ENCODE measurements at places on chromosomes 5 and 9.

DNA sequence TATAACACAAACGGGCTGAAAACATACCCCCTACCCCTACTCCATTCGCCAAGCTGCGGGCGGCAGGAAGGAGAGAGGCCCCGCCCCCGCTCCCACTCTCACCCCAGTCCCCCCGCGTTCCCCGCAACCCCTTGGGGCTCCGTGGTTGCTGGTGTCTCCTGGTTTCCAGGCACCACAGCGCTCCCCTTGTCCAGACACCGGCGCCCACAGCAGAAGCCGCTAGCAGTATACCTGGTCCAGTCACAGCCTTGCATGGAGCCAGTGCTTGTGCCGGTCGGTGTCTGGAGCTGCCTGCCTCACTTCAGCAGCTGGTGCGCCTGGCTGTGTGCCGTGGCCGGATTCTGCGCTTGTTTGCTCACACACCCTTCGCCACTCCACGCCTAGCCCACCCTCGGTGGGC, 240.5 kb upstream of the DAB2 start:
- no peak for DNase-seq

GRCh38 chr5:173015192-173015591, 31.6 kb downstream of the ATP6V0E1 start:
- no peak for DNase-seq

DNA sequence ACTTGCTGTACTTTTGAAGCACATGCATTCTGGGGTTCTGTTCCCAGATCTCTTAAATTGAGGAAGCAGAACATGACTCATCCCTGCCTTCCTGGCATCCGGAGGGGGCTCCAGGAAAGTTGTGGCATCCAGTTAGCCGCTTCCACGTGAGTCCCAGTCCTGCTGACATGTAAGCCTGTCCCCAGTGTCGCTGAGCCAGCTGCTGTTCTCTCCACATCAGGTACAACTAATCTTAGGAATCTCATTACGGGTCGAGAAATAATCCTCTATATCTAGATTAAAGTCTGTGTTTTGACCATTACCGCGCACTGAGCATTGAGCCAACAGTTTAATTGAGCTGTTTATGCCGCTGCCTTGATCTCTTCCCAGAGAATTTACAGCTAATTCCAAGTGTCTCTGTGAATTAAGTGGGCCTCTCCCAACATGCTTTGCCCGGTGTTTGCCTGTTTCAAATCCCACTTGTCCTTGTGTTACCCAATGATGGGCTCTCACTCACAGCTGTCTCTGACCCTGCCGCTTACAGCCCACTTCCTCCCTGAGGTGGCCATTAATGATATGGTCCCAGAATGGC, 10.5 kb upstream of the SHB start:
- no peak for DNase-seq

GRCh38 chr5:15823398-15823797, 323.4 kb downstream of the FBXL7 start:
- DNase-seq: no peak

DNA sequence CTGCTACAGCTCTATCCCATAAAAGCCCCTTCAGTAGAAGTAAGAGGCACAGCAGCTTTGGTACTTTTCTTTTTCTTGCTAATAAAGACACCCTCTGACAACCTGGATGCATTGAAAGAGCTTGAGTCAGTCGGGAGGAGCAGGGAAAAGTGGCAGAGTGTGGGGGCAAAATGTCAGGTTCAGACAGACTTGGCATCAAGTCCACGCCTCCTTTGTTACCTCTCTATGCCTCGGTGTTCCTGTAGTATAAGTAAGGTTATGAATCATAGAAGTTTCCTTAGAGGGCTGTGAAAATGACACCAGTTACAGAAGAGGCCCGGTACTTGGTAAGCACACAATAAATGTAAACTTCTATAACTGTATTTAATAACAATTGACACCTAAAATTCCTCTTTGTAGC, 133.9 kb downstream of the ESM1 start:
- no peak for DNase-seq

- DNase-seq: no peak
Observed at GRCh38 chr5:81850501-81851357, 99.8 kb upstream of the SSBP2 start.

DNA sequence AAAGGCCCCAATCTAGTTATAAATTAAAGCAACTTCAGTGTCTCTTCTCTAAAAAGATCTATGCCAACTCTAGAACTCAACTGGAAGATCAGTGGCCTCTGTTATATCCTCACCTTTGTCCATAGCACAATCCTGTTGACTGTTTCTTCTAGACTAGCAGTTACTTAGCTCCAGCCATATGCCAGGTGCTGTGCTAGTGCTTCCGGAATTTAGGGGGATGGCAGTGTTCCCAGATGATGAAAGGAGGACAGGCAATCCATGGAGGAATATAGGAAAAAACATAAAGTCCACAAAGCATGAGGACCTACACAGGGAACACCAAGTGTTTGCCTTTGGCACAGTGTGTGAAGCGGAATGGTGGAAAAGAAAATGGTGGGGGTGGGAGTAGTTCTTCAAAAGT, 214.3 kb downstream of the MAPKAP1 start:
- DNase-seq: no peak

DNA sequence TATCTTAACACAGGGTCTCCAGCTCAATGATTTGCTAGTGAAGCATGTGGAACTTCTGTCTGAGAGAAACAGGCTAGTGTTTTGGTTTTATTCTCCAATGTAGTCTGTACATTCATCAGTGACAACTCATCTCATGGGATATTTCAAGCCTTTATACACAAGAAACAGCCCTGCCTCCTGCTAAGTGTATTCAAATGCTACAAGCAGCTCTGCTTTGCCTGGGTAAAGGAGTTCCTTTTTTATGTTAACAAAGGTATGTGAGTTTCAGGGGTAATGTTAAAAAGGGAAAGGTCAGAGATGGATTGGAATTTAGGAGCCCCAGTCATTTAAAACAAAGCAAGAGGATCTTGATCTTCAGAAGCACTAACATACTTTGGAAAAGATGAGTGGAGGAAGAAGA, 498.7 kb downstream of the ISL1 start:
- no peak for DNase-seq

GRCh38 chr5:156914371-156914737, 48.7 kb downstream of the TIMD4 start:
- no peak for DNase-seq

- no peak for DNase-seq
Observed at GRCh38 chr9:123003466-123003865, 30.0 kb upstream of the GPR21 start.

- DNase-seq: no peak
Observed at GRCh38 chr5:122354293-122354692, 42.3 kb downstream of the SNCAIP start.

- no peak for DNase-seq
Observed at GRCh38 chr5:16894236-16895057, 41.6 kb downstream of the MYO10 start.

- DNase-seq: no peak
Observed at GRCh38 chr5:17079562-17079961, 137.9 kb upstream of the BASP1 start.

DNA sequence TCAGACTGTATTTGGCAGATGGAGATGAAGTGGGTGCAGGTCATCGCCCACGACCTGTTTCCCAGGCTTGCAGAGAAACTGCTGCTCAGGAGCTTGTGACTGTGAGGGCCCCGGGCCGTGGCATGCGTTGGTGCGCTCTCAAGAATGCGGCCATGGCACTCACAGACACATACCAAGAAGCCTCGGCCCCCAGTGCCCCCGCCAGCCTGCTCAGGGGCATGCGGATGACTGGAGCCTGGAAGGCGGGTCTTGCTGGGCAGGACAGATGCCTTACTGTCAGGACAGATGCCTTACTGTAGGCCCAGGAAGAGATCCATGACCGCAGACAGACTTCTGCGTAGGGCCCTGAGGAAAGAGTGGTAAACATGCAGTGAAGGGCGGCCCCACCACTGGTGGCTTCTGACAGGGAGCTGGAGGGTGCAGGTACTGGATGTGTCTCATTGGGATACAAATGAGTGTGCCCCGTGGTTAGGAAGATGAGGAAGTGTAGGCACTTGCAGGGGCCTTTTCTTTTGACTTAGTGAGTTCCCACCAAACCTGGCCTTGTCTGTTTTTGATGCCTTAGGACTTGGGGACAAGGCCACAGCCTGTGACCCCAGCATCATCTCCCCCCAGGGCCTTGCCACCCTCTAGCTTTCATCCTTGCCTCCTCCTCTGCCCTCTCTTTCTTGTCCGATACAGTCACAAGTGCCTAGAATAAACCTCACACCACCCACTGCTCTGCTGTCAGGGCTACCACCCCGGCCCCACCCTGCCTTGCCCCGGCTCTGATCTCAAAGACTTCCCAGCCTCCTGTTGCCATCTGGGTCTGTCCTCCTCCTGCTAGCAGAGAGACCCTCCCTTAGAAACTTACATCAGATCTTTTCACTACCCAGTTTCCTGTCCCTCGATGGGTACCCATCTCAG, 68.8 kb upstream of the ABL1 start:
- DNase-seq: no peak

- DNase-seq: peak; percentile 16
Observed at GRCh38 chr5:8908055-8908683, 637.7 kb downstream of the SEMA5A start.

GRCh38 chr9:108086624-108087023, 597.1 kb upstream of the KLF4 start:
- no peak for DNase-seq

DNA sequence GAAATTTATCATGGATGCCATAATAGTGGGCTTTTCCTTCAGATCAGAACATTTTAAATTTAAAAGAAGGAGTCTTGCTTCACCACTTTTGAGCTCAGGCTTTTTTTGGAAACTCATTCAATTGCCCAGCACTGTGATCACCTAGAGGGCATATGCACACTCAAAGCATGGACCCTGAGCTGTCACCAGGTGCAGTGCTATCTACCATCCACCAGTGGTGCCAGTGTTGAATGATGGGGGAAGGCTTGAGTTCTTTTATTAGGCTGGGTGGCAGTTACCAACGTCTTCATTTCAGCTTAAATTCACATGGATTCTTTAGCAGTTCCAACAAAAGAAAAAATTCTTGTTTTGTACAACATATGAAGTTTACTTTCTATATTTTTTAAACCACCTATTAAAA, 164.1 kb downstream of the CFAP90 start:
- no peak for DNase-seq

GRCh38 chr9:113296796-113297558, 6.2 kb downstream of the RNF183 start:
- DNase-seq: no peak

DNA sequence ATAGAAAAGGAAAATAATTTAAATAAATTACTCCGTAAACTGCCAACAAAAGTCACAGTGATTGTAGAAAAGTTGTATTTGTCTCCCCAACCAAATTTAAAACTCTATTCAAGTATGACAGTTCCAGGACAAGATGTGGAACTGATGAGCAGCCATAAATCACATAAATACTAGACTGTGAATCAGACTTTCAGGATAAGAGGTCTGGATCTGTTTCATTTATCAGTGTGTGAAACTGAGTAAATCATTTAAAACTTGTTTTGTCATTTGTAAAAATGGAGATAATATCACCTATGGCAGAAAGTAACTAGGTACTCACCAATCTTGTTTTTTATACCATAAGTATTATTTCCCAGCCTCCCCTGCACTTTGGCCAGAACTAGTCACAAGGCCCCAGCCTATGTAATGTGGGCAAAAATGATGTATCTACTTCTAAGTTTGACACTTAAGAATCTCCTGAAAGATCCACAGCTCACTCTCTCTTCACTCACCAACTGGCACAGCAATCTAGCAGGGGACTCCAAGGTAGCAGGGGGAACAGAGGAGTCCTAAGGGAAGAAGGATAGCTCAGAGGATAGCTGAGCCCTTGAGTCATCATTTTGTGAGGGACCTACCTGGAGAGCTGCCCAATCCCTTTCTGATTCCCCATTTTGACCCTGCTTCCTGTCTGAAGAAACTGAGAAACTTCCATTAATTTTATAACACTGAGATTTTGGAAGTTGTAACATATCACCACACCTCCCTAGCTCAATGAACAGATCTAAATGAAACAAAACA, 31.6 kb downstream of the TMEM161B start:
- no peak for DNase-seq

- DNase-seq: no peak
Observed at GRCh38 chr5:98016771-98017170, 756.7 kb upstream of the RGMB start.

DNA sequence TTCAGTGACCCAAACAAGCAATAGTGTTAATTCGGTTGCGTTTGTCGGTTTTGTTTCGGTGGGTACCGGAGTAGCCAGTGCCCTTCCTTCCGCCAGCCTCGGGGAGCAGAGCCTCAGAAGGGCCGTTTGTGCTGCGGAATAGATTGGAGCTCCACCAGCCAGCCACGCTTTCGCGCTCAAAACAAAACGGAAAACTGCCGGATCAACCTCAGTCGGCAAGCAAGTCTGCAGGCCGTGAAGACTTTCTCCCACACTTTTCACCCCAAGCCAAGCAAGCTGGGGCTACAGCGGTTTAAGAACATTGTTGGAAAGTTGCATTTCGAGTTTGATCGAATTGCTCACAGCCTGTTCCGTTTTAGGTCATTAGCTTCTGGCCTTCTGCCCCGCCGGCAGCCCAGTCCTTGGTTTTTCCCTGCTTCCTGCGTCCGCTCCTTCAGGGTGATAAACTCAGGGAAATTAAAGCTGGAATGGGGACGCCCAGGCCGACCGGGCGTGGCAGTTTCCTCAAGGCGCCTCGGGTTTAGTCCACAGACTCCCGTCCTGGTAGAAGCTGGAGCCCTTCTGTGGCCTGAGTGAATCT, 803 bp upstream of the CCNO start:
- DNase-seq: no peak

DNA sequence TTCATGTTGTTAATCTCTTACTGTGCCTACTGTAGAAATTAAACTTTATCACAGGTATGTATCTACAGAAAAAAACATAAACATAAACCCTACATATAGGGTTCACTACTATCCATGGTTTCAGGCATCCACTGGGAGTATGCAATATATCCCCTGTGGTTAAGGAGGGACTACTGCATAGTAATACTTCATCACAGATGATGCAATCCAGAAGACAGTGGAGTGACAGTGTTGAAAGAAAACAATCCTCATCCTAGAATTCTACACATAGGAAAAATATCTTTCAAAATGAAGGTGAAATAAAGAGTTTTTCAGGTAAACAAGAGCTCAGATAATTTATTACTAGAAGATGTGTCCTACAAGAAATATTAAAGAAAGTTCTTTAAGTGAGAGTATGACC, 105.9 kb downstream of the HOMER1 start:
- DNase-seq: no peak

DNA sequence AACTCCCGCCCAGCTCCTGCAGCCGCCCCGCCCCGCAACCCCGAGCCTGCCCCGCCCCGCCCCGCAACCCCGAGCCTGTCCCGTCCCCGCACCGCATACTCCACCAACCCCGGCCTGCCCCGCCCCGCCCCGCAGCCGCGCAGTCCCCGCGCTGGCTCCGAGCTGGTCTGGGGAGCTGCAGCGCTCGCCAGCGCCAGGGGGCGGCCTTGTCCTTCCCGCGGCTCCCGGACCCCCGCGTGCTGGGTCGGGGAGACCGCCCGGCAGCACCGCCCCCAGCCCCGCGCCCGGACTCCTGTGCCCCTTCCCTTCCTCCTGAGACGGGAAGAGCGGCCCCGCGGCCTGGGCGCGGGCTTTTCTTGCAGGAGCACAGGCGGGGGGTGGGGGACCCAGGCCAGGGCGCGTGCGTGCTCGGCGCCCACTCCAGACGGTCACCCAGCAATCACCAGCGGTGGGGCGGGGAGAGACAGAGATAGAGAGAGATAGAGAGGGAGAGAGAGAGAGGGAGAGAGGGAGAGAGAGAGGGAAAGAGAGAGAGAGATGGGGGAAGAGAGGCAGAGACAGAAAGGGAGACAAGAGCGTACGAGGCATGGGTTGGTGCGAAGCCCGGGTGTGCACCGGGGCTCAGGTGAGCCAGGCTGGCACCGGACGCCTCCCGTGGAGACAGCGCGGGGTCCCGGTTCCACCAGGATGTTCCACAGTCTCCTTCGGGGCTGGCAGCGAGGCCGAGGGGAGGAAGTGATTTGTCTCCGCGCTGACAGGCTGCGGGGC, 14.7 kb upstream of the TMEM250 start:
- DNase-seq: no peak

GRCh38 chr9:14985419-14985818, 75.2 kb upstream of the FREM1 start:
- DNase-seq: no peak
